ENCODE measurements at places on chromosomes 4 and X.

DNA sequence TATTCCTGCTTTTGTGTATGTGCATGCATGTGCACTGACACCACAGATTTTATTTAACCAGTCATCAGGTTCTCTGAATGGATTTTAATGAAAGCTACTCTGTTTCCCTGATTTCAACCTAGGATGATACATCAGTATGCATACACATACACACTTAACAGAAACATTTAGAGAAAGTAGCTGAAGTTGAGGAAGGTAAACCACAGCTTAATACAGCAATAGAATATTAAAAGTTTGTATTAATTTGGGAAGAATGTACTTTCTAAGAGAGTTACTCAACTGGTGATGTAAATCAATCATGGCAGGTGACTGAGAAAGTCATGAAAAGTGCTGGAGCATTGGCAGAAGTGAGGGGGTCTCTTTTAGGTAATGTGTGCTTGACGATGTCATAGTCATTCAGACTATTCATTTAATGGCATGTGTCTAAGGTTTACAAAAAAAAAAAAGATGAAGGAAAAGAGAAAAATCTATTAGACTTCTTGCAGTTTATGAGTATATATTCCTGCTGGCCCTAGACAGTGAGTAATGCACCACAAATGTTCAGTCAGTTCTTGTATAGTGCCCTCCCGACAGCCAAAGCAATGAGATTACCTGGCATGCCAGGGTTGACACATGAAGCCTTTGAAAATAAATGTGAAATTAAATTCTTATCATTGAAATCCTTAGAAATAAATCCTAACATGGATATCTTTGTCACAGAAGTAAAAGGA is 187.6 kb downstream of the RAPGEF2 start:
- no peak for DNase-seq

- DNase-seq, result no peak
Measured at GRCh38 chr4:40736910-40737309, 12.8 kb upstream of the NSUN7 start.

- peak; percentile 72 for DNase-seq
Measured at GRCh38 chrX:129980540-129981199, 1.8 kb upstream of the BCORL1 start.

DNA sequence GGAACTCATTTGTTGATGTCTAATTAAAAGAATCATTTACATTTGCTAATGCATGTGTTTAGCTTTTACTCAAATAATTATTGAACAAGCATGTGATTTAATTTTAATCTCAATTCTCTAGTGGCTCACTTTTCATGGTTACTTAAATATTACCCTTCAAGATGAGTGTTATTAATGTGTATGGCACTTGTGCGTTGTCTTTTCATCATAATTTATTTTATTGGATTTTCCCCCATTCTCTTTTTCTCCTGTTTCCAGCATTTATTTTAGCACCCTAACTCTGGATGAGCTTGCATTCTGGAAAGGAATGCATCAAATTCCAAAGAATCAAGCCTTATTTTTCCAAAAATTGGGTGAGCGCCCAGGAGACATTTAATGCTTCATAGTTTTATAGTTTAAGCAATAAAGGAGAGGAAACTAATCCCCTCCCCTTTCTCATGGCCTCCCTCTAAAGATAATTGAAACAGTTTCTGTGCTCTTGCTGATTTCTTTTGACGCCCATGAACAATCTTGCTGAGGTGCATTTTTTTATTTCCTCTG is 191.1 kb upstream of the FAT4 start:
- DNase-seq, result no peak

DNA sequence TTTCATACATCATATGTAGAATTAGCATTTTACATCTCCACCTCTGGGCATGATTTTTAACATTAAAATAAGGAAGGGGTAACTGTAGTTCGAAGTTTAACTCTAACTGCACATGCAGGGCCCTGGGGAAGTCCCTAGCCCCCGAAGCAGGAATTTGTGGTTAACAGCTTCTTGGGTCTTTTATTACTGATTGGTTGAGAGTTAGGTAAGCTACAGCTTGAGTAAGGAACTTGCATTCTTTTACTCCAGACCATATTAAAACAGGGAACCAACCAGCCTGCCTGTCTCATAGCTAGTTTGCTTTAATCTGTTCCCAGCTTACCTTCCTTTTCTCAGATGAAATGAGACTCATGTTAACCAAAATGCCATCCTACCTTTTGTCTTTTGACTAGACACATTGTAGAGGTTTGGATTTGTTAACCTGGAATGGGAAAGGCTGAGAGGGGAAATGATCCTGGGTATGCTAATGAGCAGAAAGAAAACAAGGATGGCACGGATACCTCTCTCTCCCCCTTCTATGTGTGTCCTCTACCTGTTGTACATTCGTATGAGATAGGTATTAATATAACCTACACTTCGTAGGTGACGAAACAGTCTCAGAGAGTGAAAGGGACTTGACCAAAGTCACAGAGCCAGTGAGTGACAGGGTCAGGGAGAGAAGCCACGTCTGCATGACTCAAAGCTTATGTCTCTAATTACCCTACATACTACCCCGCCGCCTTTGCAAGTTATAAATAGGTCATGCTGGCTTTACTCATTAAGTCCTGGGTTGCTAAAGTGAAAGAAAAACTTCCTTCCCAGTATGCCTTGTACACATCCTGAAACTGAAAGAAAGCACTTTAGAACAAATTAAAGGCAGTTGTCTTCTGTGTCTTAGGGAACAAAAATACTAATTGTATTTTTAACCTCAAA is 119.5 kb upstream of the AFF2 start:
- DNase-seq, result no peak

- DNase-seq, result no peak
Measured at GRCh38 chr4:30610361-30610760, 109.8 kb upstream of the PCDH7 start.

DNA sequence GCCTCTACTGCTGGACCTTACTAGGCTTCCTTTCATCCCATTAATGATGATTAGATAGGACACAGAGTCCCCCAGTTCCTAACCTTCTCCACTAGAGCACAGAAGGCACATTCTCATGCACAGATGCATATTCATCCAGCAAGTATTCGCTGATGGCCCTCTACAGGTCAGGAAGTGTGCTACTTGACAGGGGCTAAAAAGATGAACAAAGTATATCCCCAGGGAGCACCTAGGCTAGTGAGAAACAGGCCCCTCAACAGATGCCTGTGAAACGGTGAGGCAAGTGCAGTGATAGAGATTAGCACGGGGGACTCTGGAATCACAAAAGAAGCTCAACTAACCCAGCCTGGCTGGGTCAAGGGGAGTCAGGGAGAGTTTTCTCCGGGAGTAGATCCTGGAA is 95.8 kb downstream of the MGST2 start:
- no peak for DNase-seq

- no peak for DNase-seq
Measured at GRCh38 chrX:16772460-16772859, 13.8 kb upstream of the TXLNG start.

DNA sequence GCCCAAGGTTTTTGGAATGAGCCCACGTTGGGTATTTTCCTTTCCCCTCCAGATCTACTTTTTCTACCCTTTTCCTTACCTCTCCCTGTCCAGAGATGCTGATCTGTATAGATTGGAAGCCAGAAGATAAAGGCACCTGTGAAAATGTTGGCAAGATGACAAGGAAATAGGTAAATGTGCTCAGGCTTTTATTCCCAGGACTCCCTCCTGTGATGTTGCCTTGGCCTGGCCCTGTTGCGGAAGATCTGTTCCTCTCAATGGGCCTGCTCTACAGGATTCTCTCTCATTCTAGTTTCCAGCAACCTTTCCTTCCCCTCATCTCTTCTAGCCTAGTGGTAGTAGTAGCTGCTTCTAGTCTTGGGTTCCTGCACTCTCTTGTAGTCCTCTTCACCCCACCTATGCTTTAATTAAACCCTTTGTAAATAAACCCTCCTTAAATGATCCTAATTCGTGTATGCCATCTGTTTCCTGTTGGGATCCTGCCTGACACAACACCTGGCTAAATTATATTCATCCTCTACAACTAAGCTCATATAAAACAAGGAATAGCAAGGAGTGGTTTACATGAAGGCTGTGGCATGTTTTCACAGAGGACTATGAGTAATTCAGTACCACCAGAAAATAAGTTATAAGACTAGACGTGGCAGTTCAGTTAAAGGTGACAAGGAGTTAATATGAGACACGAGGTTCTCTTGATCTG is 95.7 kb upstream of the MAOA start:
- no peak for DNase-seq

DNA sequence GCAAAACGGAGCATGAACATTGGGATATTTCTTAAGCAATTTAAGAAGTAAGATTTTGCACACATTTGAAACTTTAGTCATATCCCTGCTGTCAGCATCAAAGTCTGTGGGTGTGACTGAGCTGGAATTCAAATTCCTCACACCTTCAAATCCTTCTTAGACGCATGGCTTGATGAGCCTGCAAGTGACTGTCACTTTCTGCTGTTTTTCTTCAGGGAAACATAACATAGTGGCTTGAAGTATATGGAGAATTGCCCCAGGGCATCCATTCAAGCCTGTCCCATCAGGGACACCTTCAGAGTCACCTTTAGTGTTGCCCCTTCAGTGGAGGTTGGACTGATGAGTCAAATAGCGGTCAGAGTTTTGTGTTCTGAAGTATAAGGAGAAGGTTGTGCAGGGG is 17.4 kb downstream of the FHDC1 start:
- no peak for DNase-seq

- no peak for DNase-seq
Measured at GRCh38 chr4:78360466-78360865, 191.1 kb upstream of the ANXA3 start.

GRCh38 chr4:52358883-52359321 is 300.2 kb downstream of the USP46 start:
- DNase-seq, result no peak

DNA sequence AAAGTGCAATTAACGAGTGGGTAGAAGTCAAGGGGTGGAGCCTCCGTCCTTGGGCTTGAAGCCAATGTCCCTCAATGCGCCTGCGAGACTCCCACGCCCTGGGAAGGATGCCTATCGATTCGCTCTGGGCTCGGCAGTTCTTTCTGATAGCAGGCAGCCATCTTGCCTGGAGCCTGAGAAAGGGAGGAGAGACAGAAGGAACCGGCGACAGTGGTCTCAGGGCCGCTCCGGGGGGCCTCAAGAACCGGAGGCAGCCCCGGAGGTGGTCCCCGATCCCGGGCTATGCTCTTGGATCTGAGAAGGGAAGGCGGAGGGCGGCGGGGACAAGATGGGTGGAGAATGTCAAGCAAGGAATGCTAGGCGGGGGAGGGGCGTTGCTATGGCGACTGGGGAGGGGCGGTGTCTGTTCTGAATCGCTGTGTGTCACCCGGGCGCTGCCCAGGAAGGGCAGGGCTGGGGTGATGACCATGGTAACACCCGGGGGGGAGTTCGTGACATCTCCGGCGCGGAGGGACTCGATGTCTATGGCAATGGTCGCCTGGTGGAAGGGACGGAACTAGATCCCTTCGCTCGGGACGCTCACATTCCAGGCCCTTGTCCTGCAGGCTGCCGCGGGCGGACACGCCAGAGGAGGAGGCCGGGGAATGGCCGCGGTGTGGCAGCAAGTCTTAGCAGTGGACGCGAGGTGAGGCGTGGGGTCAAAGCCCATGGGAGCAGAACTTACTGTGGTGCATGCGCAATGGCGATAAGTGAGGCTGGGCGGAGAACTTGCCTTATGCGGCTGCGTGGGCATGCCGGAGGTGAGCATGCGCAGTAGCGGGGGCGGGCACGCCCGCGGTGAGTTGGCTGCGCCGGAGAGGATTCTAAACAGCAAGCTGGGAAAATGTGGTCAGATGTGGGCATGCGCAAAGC is at the start of gene WDR13:
Gene WDR13 (plus strand): TSS at position 140 of the 912 bp plus-strand sequence. CDS start 505 bp downstream, at position 645.
- peak; percentile 97 for DNase-seq

- no peak for DNase-seq
Measured at GRCh38 chrX:437661-438390, 51.1 kb upstream of the PPP2R3B start.

GRCh38 chrX:31190221-31190975 is 118.6 kb upstream of the FTHL17 start:
- DNase-seq, result no peak

DNA sequence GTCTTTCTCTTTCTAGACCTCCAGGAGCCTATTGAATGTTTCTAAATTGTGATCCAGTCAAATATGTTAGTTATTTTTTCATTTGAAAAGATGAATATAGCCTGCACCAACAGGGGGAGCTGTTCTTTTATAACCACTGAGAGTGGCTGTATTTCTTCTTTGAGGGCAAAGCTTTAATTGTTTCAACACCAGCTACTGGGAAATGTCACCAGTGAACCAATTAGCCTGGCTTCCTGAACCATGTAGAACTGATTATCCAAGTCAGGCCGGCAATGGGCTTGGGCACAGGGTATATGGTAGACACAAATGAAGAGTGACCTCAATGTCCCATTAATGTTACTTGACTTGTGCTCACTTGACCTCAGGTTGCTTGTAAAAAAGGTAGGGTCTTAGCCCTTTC is 4.8 kb upstream of the DAPP1 start:
- DNase-seq, result no peak

- DNase-seq, result no peak
Measured at GRCh38 chr4:89077761-89078160, 20.8 kb upstream of the FAM13A start.

- DNase-seq, result no peak
Measured at GRCh38 chrX:13263560-13264251, 56.1 kb downstream of the ATXN3L start.

DNA sequence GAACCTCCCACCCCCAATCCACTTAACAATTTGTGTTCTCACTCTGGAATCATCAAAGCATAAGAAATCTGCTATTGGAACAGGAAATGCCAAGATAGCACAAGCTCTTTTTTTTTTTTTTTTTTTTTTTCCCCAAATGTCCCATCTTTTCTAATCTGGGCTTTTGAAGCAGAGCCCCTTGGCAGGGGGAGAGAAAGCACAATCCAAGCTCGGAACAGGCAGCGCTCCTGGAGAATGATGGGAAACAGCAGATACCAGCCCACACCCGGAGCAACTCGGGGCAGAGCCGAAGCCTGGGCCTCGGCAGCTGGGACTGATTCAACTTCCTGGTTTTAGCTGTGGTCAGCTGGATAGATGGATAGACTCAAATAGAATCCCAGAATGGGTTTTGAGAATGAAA is 235.1 kb downstream of the QDPR start:
- DNase-seq, result no peak

- no peak for DNase-seq
Measured at GRCh38 chr4:6044805-6045204, 26.6 kb upstream of the C4orf50 start.

GRCh38 chrX:48090123-48090522 is 18.7 kb upstream of the ZNF630 start:
- no peak for DNase-seq

DNA sequence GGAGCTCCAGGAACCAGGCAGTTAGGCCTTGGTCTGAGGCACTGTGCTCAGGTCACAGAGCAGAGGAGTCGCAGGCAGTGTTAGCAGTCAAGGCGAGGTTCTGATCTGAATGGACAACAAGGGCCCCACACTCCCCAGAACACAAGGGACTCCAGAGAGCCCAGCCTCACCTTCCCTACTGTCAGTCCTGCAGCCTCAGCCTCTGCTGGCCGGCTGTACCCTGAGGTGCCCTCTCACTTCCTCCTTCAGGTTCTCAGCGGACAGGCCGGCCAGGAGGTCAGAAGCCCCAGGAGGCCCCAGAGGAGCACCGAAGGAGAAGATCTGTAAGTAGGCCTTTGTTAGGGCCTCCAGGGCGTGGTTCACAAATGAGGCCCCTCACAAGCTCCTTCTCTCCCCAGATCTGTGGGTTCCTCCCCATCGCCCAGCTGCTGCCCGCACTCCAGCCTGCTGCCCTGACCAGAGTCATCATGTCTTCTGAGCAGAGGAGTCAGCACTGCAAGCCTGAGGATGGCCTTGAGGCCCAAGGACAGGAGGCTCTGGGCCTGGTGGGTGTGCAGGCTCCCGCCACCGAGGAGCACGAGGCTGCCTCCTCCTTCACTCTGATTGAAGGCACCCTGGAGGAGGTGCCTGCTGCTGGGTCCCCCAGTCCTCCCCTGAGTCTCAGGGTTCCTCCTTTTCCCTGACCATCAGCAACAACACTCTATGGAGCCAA is 26.2 kb downstream of the MAGEA9 start:
- DNase-seq, result no peak

- DNase-seq, result no peak
Measured at GRCh38 chrX:129846716-129847115, 3.0 kb upstream of the ZDHHC9 start.

Measured in upper lobe of left lung (tissue), 6 donors.